ENCODE measurements at places on chromosomes 12 and 14. TPM values are rescaled to one million over a fixed set of nuclear protein-coding genes. Genes with fewer than 3 reads are reported as not detected.

GRCh38 chr12:1161197-1161596, 170.2 kb downstream of the ERC1 start:
- DNase-seq: no peak

- no peak for DNase-seq
Measured at GRCh38 chr14:20555845-20556244, 5.0 kb downstream of the RNASE9 start.

DNA sequence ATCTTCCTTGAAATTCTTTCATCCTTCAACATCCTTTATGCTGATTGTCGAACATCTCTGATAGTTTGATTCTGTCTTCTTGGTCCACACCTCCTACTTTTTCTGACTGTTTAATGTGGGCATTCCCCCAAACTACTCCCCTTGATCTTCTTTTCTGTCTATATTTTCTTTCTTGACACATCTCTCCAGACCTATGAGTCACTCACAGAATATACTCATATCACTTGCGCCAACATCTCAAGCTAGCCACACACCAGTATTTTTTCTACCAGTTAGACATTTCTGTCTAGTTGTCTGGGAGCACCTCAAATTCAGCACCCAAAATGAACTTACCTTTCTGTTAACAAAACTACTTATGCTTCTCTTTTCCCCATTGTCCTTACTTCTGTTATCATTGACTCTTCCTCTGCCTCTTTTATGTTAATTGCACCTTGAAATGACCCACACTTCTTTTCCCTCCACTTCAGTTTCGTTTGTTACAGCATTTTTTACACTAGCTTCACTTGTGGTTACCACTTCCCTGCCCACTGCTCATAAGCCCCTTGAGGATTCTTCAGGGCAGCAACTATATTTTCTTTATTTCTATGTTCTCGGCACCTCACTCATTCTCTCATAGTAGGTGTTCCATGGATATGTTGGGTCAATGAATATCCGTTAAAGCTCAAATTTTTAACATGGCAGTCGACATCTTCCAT, 33.5 kb downstream of the TSHR start:
- DNase-seq: no peak

The THAP2 gene
- total RNA-seq: 10.0 TPM

GRCh38 chr14:34498684-34499412, 36.8 kb upstream of the SPTSSA start:
- DNase-seq: no peak

DNA sequence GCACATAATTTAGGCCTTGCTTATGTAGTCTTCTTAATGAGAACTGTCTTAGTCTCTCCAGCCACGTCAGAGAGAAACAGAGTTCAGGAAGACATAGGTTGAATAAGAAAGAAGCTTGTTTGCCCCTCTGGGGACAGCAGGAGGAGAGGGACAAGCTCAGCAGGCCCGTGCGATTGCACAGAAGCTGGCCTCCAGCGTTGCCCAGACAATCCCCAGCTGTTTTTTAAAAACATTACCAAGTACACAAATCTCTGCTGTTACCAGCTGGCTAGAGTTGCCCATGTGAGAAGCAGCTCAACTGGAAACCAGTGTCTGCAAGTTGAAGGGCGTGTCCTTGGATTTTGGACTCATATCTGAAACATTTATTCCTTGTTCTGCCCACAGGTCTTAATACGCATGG, 232.6 kb downstream of the EFCAB11 start:
- no peak for DNase-seq

The GPX2 gene
- not detected for total RNA-seq

The FGD4 gene
- 0.61 TPM for total RNA-seq

The RPGRIP1 gene
- total RNA-seq: not detected

GRCh38 chr12:19741132-19741489, 301.8 kb downstream of the AEBP2 start:
- no peak for DNase-seq
